ENCODE measurements at places on chromosomes 12 and 14.
A peak's percentile ranks its signal among the peaks of the same experiment; 100 is the strongest.

DNA sequence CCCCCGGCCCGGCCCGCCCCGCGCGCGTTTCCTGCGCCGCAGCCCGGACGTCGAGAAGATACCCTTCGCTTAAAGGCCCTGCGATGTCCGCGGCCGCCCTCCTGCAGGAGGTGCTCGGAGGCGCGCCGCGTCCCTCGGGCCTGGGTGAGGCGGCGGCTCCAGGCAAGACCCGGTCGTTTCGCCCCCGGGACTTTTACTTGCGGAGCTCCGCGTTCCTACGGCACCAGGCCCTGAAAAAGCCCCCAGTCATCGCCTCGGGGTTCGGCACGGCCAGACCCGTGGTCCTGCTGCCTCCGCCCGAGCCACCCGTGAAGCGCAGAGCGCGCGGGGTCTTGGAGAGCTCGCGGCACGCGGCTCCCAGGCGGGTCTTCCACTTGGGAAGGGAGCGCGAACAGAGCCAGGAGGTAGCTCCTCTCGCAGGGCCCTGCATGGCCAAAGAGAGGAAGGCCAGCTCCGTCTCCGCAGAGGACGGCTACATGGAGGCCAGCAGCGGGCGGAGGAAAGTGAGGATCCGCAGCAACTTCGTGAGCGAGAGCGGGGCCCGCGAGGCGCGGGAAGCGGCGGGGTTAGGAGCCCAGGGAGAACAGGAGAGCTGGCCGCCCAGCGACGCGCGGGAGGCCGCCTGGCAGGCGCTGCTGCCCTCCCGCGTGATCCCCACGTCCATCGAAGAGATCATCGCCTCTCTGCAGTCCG, 26.9 kb downstream of the TTC6 start:
- DNase-seq = no peak

GRCh38 chr14:29205658-29206057, 439.1 kb downstream of the FOXG1 start:
- DNase-seq = no peak

GRCh38 chr14:74326369-74327152, 21.7 kb upstream of the VRTN start:
- DNase-seq = no peak

- no peak for DNase-seq
Measured at GRCh38 chr12:98752726-98753125, 107.6 kb downstream of the APAF1 start.

DNA sequence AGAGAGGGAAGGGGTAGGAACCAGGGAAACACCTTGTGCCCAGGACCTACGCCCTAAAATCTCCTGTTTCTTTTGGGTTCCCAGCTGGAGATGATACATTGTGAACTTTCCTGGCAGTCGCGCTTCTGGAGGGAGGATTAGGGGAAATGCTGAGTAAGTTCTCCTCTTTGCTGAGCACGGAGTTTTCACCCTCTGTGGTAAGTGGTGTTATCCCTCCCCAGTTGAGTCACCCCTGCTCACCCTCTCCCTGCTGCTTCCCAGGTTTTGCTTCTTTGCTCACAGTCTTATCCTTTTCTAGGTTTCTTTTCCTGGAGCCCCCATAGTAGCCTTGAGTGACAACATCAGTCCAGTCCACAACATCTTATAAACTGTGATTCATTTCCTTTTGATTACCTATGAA, 789.1 kb downstream of the TMEM121 start:
- no peak for DNase-seq

- no peak for DNase-seq
Measured at GRCh38 chr12:123849517-123849916, 87.4 kb downstream of the DNAH10 start.

- no peak for DNase-seq
Measured at GRCh38 chr12:108379823-108380222, 40.7 kb upstream of the CMKLR1 start.

DNA sequence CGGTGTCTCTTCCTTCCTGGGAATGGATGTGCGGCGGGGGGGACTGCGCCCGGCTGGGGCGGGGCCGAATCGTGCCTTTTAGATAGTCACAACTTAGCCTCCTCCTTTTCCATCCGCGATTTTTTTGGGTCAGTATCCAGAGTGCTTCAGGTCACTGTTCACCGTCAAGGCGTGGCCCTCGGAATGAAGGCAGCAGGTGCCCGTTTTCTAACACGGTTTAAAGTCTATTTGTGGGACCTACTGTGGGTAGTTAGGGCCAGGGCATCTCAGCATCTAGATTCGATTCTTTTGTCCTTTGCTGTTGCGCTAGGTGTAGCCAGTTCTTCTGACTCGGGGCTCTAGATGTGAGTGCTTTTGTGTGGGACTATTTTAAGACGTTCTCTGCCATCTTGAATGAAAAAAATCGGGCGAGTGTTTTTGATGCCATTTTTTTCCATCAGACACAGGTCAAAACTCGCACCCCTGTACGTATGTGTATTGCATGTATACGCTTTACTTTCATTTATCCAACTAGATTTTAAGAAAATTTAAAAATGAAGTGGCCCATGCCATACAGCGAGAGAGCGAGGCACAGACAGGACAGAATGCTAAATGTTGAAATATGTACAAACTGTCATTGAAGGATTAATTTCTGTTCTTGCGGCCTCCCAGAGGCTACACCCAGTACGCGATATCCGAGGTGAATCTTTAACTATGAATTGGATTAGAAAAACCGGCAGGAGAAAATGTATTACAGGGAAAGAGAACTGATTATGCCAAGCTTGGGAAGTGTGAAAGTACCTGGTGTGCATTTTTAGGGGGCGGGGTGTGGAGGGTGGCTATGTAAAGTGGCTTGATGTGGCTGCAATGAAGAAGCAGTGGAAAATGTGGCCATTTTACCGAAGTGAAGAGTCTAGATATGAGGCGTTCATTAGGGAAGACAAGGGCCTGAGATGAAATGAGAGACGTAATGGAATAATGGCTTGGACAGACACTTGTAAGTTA, 835 bp downstream of the VEZT start:
- DNase-seq = peak; percentile 58

DNA sequence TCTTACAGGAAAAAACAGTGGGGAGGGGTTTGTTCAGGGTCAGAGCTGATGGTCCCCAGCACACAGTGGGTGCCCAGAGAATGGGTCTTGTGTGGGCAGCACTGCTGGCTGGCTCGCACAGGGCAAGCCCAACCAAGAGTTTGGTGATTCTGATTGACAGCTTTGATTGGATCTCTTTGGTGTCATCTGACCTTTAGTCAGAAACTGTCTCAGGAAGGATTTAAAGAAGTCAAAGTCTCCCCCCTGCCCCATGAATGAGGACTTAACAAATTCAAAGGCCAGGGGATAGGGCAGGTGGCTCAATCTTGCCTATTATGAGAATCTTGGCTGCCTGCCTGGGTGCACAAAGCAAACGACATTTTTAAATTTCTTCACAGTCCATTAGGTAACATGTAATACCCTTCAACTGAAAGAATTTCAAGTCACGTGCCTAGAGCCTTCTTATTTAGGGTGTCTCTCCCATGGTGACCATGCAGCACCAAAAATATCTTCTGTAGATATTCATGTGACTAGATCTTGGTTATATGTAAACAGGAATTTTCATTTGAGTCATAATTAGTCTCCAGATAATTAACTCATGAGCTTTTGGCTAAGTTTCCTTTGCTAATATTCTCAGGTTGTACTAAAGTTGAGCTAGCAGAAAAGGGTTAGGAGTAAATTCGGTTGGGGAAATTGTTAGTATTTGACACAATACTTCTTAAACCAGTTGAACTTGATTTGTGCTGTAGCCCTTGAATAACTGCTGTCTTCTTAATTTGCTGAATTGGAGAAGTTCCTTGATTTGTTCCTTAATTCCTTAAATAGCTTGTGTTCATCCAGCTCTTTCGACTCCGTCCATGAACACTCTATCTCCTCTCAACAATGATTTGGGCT, 54.5 kb upstream of the HECTD1 start:
- DNase-seq = no peak

GRCh38 chr12:118981285-118982211, at the start of gene SRRM4:
TSS of gene SRRM4 (plus strand) at chr12:118981541. CDS start at chr12:118981883, 342 bp downstream.
- DNase-seq = peak; percentile 5

- DNase-seq = no peak
Measured at GRCh38 chr12:122028165-122028904, 6.7 kb downstream of the BCL7A start.

DNA sequence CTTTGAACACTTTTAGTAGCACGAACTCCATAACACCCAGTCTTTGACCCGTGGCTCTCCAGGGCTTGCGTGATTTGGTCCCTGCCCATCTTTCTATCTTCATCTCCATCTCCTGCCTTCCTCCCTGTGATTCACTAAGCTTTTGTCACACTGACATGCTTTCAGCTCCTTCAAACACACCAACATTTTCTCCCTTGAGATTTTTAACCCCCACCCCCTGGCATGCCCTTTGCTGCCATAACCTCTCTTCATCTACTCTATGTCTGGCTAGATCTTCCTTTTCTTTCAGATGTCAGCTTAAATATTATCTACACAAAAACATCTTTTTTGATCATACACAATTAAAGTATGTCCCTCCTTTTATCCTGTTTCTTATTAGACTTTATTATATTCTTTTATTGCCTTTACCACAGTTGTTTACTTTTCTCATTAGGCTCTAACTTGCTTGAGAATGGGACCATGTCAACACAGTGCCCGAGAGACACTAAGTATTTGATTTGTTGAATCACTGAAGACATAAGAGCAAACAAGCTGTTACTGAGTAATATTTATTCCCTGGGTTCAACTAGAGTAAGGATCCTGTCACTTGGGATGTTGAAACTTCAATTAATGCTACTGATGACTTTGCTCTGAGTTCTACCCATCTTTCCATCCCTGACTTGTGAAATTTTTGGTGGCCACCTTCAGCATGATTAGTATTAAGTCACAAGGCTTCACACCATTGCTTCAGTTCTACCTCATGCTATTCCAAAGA, 387.3 kb downstream of the LRIG3 start:
- DNase-seq = no peak

- no peak for DNase-seq
Measured at GRCh38 chr12:7833831-7834230, 38.9 kb downstream of the SLC2A14 start.

DNA sequence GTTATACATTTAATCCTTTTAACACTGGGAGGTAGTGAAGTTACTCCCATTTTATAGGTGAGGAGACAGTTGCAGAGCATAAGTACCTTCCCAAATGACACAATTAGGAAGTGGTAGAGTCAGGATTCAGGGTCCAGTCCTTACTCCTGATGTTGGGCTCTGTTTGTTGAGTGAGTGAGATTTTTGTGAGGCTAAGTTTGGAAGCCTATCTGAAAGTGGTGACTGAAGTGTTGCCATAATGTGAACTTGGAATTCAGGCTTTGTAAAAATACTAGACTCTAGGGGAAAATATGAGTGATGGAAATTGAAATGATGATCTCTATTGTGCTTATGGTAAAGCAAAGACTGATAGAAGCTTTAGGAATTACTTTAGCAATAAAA, 2.2 kb downstream of the NUDT4 start:
- no peak for DNase-seq

GRCh38 chr12:130615861-130616345, 100.2 kb downstream of the RIMBP2 start:
- no peak for DNase-seq

GRCh38 chr14:95408731-95409476, 89.2 kb upstream of the CLMN start:
- DNase-seq = no peak

DNA sequence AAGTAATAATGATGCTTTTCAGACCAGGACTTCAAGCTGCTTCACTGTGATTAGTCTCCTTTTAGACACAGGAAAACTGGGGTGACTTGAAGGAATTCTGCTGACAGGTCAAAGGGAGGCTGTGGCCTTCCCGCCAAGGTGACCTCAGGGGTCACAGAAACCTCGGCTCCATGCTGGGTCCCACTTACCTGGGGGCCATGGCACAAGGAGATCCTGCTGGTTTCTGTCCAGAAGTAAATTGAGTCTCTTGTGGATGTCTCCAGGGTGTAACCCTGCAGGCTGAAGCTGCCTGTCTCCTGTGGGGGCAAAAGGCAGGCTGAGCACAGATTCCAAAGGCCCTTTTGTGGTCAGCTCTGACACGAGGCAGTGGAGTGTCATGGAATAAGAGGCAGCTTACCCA, 138.7 kb upstream of the MED13L start:
- DNase-seq = no peak

DNA sequence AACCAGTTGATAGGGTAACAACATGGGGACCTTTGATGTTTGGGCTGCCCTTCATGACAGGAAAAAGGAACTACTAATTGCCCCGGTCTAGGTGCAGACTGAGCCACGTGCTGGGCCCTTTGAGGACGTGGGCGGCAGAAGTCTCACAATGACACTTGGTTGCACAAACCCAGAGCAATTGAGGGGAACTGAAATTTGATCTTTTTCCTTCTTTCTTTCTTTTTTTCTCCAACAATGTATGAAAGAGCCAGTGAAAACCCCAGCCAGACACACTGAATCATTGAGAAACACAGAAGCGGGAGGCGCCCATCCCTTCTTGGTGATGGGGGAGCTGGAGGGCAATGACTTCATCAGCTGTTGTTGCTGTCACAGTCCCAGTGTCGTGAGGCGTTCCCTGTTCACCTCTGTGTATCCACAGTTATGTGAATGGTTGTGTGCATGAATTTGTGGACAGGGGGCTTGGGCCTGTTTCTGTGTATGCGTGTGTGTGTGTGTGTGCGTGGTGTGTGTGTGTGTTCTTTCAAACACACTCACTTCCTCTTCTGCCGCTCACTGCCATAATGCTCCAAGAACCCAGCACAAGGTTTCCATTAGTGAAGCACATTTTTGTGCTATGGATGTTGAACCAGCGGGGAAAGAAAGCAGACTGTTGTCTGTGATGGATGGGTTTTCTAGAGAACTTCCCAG, 137.5 kb upstream of the CCND2 start:
- peak; percentile 86 for DNase-seq

DNA sequence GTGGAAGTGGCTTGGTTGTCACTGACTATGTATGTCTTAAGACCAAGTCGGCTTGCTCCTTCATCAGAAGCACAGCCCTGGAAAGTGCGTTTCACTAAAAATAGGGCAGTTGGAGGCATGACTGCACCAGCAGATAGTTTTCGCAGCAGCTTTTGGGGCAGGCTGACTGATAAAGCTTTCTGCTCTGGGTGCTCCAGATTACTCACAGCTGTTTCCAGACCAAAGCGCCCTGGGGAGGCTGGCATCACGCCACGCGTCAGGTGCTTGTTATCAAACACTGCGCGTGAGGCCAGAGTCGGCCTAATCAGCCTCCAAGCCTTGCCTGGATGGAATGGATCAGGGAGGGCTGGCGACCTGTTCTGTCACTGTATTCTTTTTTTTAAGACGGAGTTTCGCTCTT, 13.3 kb upstream of the LRRC10 start:
- DNase-seq = no peak
